A549 treated with DMSO at 1 μM for 4 hours (cell line): ENCODE measurements at places on chromosomes 1 and 21. TPM values are rescaled to one million over a fixed set of nuclear protein-coding genes. Genes with fewer than 3 reads are reported as not detected.

CCDC181 gene
- 0.13 to 0.17 TPM (median 0.14 TPM) in 4 of 5 replicates, not detected in the other for total RNA-seq

GJA4 gene
- not detected in 5 replicates for total RNA-seq

CD34 gene
- not detected in 5 replicates for total RNA-seq

CD1D gene
- 0.05 TPM in 1 of 5 replicates, not detected in the others for total RNA-seq

TAS1R1 gene
- not detected in 5 replicates for total RNA-seq

MRPS15 gene
- 71.9 to 86.2 TPM (median 82.7 TPM) in 5 replicates for total RNA-seq
